ENCODE measurements at places on chromosomes 2 and 18.
A peak's percentile ranks its signal among the peaks of the same experiment; 100 is the strongest.

DNA sequence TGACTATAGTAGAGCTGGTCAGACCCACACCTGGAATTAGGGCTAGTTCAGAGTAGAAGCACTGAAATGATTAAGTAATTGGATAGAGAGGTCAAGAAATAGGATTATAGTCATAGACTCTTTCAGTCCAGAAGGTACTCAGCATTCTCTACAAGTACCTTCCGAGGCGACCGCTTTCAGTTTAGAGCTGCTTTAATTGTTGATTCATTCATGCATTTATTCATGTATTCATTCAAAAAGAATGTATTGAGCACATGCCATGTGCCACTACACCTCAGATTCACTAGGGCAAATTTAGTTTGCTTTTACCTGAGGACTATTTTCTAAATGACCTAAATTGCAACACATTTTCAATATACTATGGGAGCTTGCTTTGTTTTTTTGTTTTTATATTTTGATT is 48.7 kb downstream of the CRIM1 start:
- no peak for DNase-seq

GRCh38 chr18:55918444-55918843 is 330.5 kb upstream of the TCF4 start:
- no peak for DNase-seq

DNA sequence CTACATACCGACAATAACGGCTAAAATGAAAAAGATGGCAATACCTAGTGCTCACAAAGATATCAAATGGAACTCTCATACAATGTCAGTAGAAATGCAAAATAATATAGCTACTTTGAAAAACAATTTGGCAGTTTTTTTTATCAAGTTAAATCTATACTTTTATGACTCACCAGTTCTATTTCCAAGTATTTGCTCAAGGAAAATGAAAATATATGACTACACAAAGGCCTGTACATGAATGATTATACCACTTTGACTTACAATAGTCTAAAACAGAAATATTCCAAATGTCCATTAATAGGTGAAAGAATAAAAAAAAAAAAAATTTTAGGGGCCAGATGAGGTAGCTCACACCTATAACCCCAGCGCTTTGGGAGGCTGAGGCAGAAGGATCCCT is 219.8 kb downstream of the ZRANB3 start:
- DNase-seq: no peak

DNA sequence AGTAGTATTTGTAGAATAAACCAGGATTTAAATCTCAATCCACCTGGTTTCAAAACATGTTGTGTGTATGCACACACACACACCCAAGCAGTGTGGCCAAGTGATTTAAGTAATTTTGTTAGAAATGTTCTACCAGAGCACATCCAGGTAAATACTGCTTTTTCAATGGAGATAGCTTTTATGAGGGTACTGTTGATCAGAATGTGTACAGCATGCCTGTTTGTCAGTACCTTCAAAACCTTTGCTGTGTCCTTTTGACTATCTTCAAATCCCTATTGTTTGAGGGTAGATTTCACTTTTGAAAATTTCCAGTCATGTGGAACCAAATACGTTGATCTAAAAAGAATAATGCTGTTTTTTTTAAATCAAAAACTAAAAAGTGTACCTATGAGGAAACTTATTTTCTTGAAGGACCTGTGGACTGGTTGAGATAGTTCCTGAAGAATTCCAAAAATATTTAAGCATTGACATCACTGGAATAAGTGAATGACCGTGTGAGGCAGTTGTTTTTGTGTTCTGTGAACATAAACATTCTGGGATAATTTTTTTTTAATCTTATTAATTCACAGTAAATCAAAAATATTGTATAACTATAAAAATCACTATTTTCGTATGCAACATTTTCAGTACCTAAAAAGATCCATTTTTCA is 70.9 kb downstream of the PTRHD1 start:
- DNase-seq: no peak

GRCh38 chr2:222577341-222577740 is 78.6 kb downstream of the FARSB start:
- no peak for DNase-seq

- no peak for DNase-seq
These were observed 15.8 kb downstream of the TRAF3IP1 start for GRCh38 chr2:238336151-238336550.

DNA sequence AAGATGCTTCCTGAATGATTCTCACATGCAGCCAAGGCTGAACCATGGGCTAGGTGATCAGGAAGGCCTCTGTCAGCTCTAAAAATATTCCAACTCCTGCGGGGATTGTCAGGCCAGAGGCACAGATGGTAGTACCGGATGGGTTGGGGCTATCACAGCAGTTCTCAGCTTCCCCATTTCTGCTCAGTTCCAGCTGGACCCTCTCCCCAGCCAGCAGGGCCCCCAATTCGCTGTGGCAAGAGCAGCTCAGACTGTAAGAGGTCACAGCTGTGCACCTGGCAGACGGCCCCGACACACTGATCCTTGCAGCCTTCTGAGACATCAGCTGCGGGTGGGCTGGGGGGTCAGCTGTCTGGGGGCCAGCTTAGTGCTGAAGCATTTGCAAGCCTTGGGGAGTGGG is 43.6 kb upstream of the TCF7L1 start:
- DNase-seq: no peak

DNA sequence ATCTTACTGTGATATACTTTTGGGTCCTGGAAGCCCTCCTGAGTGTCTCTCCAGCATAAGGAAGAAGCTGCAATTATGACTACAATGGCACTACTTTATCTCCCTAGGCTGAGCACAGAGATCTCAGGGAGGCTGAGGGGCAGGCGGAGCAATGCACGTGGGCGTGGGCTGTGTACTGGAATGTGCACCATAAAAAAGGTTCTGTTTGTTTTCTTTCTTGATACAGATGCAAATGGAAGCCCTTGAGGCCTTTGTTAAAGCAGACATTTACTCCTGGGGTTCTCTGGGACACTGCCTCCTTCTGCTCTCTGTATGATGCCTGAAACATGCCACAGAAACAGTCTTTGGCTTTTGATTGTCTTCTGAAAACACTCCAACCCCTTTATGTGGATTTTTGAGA is 79.1 kb upstream of the DLX2 start:
- DNase-seq: no peak

- DNase-seq: no peak
These were observed 64.8 kb downstream of the BCL2L11 start for GRCh38 chr2:111185361-111186022.

DNA sequence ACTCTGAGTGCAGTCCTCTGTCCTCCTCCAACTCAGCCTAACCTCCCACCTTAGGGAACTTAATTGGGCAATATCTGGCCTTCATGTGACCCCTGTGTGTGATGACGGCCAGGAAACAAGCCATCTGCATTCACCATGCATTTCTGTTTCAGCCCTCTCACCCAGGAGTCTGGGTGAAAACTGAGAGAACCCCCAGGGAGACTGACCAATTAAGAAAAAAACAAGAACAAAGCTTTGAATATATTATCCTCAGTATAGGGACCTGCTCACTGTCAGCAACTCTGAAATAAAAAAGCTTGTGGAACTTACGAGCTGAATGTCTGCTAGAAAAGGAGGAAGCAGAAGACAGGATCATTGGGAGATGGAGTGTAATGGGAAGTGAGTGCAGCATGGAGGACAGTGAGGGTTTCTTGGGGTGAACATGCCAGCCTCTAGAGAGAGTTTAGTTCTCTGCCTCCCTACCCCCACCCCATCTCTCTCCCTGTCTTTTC is 9.5 kb downstream of the MAPRE2 start:
- no peak for DNase-seq

- no peak for DNase-seq
These were observed at the start of gene PXDN for GRCh38 chr2:1744446-1745170. Gene PXDN (minus strand): TSS chr2:1744515. CDS start chr2:1744455, 60 bp downstream.

- DNase-seq: no peak
These were observed 33.4 kb upstream of the PPP4R1 start for GRCh38 chr18:9647496-9648323.

GRCh38 chr2:173511357-173511756 is 156.7 kb downstream of the CDCA7 start:
- DNase-seq: no peak

GRCh38 chr2:10971888-10972260 is 60.1 kb downstream of the KCNF1 start:
- DNase-seq: peak; percentile 46

- DNase-seq: no peak
These were observed 61.4 kb upstream of the MSTN start for GRCh38 chr2:190123956-190124355.

DNA sequence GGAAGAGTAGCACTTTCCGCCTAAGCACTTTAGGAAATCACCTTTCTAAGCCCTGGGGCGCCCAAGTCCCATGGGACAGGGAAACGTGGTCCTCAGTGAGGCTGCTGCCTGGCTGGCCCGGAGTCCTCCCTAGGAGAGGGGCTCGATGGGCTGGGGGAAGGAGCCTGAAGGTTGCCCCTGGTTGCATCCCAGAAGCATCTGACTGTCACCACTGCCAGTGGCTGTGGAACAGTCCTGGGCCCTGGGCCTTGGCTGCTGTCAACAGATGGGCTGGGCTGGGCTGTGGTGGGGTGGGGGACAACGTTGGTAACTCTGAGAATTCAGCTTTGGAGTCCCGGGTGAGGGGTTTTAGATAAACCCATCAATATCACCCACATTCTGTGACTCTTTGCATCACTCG is 22.5 kb downstream of the ASB1 start:
- DNase-seq: no peak

GRCh38 chr2:161972866-161973265 is 101.1 kb downstream of the DPP4 start:
- DNase-seq: no peak

DNA sequence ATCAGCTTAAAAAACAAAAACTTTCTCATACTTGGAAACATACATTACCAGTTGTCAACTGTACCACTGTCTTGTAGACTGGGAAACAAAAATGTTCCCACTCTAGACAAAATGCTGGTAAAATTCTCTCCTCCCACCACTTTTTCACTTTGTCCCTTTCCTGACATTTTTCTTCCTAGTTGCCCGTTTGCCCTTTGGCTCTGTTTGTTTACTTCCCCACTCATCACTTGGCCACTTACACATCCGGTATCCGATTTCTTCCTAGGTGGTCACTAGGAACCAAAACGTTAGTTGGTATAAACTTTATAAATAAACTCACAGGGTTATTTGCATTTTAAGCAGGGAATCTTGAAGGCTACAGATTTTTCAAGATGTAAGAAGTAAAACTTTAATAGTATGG is 84.9 kb downstream of the METTL4 start:
- no peak for DNase-seq

- DNase-seq: no peak
These were observed 501.1 kb downstream of the CNTNAP5 start for GRCh38 chr2:124526221-124526620.

- DNase-seq: no peak
These were observed 58.4 kb downstream of the ITGB1BP1 start for GRCh38 chr2:9364791-9365497.

- no peak for DNase-seq
These were observed 17.5 kb upstream of the TMEM163 start for GRCh38 chr2:134736167-134736880.

GRCh38 chr18:69730664-69731063 is 217.0 kb downstream of the CD226 start:
- no peak for DNase-seq

DNA sequence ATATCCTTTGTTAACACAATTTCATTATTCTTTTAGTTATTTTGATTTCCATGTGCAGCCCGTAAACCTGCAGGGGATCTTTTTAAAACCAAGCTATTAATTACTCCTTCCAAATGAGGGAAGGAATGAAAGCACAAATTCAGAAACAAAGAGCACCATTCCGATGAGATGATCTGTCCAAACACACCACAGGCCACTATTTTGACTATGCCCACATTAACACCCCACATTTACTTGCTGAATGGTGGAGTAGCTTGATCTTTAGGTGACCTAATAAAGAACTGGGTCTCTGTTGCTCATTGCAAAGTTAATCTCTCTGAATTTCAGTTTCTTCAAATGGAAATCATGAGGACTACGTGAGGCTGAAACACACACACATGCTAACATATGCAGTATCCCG is 218.0 kb downstream of the IRS1 start:
- DNase-seq: no peak

DNA sequence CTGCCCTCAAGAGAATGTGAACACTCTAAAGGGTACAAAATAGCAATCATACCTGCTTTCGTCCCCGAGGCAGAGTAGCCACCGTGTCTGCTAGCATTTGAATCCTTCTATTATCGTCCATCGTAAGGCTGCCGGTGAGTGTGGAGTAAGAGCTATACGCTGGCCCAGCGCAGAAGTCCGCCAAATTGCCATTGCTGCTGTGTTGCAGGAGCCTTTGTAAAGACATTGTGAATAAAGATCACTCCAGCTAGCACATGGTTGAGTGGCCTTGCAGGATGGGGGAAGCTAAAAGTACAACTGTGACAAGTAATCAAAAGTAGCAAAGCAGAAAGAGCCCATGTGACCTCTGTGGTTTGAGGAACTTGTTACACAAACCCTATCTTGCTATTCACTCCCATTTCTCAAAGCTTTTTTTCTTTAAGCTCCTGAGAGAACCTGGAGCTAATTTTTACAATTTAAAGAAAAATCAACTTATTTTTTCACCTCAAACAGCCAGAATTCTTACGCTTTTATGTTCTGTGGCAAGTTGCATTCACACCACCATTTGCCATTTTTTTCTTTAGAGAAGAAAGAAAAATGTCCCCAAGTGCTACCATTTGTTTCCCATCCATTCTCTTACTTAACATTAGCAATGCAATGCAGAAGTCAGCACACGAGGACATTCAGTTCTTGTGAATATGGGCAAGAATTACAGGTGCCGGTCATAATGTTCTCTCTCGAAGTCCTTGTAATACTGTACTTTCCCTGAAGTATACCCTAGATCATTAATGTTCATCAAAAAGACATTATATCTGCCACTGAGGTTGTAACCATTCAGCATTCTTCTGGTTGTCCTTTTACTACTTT is at the start of gene CYTIP:
TSS of gene CYTIP (minus strand) at position 295 of the 846 bp plus-strand sequence. CDS start at position 226, 69 bp downstream.
- peak; percentile 79 for DNase-seq

DNA sequence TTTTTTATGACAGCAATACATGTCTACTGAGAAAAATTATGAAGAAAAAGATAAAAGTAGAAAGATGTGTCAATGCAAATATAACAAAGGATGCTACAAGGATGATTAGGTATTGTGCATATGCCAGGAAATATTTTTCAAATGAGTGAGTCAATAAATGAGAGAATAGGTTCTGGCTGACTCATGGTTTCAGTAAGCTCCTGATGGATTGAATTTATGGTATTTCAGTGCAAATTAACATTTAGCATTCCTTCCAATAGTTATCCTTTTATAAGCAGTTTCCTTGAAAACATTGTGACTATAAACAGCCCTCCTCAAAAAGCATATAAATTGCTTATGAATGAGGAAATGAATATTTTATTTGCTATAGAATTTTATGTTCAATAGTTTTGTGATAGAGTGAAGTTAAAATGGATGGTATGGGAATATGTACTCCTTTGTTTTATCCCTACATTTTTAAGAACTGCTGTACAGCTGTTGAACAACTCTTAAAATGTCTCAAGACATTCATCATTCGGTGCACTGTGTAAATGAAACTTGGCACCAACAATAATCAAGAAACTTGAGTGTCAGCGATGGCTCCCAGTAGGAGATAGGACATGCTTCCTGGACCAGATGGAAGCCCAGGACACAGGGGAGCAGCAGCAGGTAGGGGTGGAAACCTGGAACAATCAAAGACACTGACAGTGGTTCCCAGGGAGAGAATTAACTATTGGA is 144.7 kb downstream of the PMAIP1 start:
- no peak for DNase-seq
